Hematopoietic multipotent progenitor cell (in vitro differentiated cells): ENCODE measurements at places on chromosomes 7 and 10. TPM values are rescaled to one million over a fixed set of nuclear protein-coding genes. Genes with fewer than 3 reads are reported as not detected.

GRCh38 chr10:107733328-107734130 is 569.0 kb upstream of the SORCS1 start:
- DNase-seq = no peak

DNA sequence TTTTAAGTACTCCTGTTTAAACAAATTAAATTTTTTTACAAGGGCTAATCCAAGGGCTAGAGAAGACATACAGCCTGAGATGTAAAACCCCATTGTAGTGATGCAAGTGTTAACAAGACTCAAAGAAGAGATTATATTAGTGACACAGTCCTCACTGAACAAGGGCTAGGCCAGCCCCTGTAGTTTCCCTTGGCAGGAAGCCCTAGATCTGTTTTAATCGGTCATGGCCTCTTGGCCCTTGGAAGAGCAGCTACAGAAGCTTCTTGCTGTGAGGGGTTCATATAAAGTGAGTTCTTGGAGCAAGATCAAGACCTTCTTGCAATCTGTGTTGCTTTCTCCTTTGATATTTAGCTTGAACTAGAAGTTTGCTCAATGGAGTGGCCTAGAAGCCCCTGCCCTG is 1339.4 kb downstream of the XPNPEP1 start:
- DNase-seq = no peak

DNA sequence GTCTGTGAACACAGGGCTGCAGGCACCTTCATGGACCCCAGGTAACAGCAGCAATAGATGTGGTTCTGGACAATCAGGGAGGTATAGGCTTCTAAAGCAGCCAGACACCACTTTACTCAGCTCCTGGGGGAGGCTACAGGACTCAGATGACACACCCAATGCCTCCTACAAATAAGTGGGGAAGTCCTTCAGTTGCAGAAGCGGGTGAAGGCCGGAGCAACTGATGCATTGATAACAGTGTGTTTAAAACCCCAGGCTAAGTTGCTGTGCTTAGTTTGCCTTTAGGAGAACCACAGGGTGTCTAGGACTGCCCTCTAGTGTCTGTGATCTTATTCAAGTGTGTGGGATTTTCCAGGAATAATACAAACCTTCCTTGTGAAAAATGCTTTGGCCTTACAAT is 5.9 kb upstream of the ITGA8 start:
- no peak for DNase-seq

GRCh38 chr7:55172161-55172560 is 153.3 kb downstream of the EGFR start:
- DNase-seq = no peak

Gene INPP5A
- 15.9 TPM for total RNA-seq

DNA sequence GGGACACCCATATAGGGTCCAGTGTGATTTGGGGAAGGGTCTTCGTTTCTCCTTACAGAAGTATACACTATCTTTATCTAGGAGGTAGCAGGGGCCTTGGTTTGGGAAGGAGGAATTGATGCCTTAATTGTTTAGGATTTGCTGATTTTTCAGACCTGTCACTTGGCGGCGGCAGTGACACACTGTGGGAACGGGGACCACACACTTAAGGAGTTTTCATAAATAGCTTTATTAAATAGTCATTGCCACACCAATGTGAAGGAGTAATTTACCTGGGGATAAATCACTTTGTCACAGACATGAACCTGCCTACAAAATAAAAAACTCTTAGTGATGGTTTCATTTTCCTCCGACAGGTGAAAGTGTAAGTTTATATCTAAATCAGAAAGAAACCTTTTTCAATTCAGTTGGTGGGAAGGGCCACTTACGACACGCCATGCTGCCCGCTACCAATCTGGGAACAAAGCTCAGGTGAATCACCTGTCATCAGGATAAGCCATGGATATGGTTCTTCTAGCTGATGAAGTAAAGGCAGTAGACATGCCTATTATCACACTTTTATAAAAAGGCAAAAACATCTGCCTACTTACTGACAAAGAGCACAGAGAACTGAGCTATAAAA is 12.3 kb upstream of the ENO4 start:
- DNase-seq = no peak

Gene ELN
- 27.5 TPM for total RNA-seq

Gene SYT15
- total RNA-seq = 0.27 TPM

Gene TRIM50
- total RNA-seq = not detected

GRCh38 chr7:109577265-109577664 is 1007.6 kb downstream of the DNAJB9 start:
- DNase-seq = no peak

DNA sequence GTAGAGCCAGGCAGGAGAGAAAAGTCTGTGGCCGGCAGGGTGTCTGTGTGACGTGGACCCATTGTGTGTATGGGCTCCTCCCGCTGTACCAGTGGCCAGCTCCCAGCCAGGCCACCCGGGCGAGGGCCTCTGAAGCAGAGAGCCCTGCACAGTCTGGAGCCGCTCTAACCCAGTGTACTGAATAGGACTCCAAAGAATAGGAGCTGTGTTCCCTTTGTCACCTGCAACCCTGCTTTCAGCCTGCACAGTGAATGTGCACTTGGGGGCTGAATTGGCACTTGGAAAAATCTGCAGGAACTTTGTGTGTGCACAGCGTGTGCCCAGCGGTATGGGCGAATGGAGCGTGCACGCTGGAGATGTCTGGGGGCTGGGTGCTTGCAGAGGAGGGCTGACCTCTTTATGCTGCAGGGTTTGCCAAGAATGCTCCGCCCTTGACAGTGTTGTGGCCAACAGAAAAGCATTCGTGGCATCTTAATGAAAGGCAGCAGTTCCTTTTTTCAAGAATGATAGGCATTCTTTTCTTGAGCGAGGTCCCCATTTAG is 216.2 kb downstream of the AUTS2 start:
- no peak for DNase-seq

DNA sequence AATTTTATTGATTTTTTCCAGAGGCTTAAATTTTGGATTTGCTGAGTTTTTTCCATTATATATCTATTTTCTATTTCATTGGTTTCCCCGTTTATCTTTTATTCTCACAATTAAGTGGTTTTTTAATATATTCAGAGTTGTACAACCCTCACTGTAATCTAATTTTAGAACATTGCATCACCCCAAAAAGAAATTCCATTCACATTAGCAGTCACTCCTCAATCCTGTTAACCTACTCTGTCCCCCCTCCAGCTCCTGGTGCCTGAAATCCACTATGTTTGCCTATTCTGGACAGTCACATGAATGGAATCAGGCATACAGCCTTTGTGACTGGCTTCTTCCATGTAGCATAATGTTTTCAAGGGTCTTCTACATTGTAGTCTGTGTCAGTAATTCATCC is 55.8 kb upstream of the ITGA8 start:
- DNase-seq = no peak

Gene CPA4
- total RNA-seq = not detected

Gene GRID2IP
- total RNA-seq = 3.2 TPM

- no peak for DNase-seq
Observed at GRCh38 chr10:119806334-119807130, 66.1 kb downstream of the MCMBP start.

Gene ASB4
- not detected for total RNA-seq
